Gastrocnemius medialis (tissue), 4 donors: ENCODE measurements at places on chromosomes 13 and 19. TPM values are rescaled to one million over a fixed set of nuclear protein-coding genes. Genes with fewer than 3 reads are reported as not detected.
A peak's percentile ranks its signal among the peaks of the same experiment; 100 is the strongest.

ZNF723 gene
- not detected for total RNA-seq

SIN3B gene
- total RNA-seq = 11.6 TPM

FCER2 gene
- total RNA-seq = not detected

DNA sequence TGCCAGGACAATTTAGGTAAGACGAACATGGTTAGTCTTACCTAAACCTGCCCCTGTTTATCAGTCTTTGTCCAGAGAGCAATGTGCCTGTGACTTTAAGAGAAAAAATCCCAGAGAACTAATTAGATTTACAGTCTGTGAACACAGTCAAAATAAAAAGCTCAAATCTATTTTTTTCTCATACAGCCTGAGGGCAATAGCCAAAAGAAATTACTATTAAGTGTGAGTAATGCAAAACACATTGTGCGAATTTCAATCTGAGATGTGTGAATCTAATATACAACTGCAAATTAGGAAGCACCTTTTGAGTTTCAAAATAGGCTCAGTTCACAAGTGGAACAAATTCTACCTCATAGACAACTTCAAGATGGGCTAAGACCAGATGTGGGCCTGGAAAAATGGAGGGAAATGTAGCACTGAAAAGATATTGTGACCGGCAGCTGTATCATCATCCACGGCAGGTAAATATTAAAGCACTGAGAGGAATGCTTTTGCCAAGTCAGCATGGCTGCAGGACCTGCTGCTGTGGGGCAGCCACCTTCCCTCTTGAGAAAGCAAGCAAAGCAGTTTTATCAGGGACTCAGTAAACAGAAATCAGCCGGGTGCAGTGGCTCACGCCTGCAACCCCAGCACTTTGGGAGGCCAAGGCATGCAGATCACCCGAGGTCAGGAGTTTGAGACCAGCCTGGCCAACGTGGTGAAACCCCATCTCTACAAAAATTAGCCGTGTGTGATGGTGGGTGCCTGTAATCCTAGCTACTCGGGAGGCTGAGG, 114.8 kb downstream of the KATNAL1 start:
- DNase-seq = no peak

DNA sequence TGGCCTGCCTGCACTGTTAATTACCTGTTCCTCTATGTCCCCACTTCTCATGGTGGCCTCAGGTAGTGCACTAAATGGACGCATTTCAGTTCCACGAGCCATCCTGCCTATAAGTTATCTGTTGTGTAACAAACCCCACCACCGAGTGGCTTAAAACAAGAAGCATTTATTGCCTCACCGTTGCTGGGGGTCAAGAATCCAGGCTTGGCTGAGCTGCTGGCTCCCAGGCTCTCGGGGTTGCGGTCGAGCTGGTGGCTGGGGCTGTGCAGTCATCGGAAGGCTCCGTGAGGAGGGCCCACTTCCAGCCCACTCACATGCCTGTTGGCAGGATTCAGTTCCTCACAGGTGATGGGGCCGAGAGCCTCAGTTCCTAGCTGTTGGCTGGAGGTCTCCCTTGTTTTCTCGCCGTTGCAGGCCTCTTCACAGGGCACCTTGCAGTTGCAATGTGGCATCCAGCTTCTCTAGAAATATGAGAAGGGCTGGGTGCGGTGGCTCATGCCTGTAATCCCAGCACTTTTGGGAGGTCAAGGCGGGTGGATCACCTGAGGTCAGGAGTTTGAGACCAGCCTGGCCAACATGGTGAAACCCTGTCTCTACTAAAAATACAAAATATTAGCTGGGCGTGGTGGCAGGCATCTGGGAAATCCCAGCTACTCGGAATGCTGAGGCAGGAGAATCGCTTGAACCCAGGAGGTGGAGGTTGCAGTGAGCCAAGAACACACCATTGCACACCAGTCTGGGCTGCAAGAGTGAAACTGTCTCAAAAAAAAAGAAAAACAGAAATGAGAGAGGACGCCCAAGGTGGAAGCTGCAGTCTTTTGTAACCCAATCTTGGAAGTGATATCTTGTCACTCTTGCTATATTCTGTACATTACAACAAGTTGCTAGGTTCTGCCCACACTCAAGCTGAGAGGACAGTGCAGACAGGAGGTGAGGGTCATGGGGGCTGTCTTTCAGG, 6.5 kb upstream of the PTOV1 start:
- peak; percentile 65 for DNase-seq

- DNase-seq = no peak
Observed at GRCh38 chr19:51387924-51388389, at the start of gene LIM2. Gene LIM2 (minus strand): TSS chr19:51387974. CDS start chr19:51387443, 531 bp downstream.

GRCh38 chr19:36837176-36837905, 846 bp downstream of the ZNF790 start:
- DNase-seq = no peak

GRCh38 chr13:37870489-37870845, 895 bp upstream of the TRPC4 start:
- no peak for DNase-seq

GRCh38 chr13:51599444-51600176, 15.3 kb downstream of the WDFY2 start:
- no peak for DNase-seq

GRCh38 chr13:37134411-37135041, 29.1 kb upstream of the CSNK1A1L start:
- DNase-seq = no peak

DNA sequence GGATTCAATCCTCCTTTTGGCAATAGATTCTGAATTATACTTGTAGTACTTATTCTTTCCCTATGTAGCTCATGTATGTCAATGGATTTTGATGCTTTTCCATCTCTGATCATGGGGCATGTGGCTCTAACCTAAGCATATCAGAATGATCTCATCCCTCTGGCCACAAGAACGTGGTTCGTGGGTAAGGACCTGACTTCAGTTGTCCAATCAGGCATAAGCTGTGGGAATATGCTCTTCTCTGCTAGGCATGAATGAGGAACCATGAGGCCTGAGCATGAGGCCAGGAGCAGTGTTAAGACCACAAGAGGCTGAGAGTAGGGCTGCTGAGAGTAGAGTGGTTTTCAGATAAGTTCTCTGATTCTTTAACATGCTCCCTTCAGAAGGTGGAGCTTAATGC, 292.4 kb upstream of the TSHZ3 start:
- DNase-seq = no peak

GRCh38 chr19:55353356-55353802, 1.1 kb downstream of the COX6B2 start:
- no peak for DNase-seq

- no peak for DNase-seq
Observed at GRCh38 chr19:38666663-38667511, 19.4 kb downstream of the ACTN4 start.
